ENCODE measurements at places on chromosomes 1 and 21.
A peak's percentile ranks its signal among the peaks of the same experiment; 100 is the strongest.

DNA sequence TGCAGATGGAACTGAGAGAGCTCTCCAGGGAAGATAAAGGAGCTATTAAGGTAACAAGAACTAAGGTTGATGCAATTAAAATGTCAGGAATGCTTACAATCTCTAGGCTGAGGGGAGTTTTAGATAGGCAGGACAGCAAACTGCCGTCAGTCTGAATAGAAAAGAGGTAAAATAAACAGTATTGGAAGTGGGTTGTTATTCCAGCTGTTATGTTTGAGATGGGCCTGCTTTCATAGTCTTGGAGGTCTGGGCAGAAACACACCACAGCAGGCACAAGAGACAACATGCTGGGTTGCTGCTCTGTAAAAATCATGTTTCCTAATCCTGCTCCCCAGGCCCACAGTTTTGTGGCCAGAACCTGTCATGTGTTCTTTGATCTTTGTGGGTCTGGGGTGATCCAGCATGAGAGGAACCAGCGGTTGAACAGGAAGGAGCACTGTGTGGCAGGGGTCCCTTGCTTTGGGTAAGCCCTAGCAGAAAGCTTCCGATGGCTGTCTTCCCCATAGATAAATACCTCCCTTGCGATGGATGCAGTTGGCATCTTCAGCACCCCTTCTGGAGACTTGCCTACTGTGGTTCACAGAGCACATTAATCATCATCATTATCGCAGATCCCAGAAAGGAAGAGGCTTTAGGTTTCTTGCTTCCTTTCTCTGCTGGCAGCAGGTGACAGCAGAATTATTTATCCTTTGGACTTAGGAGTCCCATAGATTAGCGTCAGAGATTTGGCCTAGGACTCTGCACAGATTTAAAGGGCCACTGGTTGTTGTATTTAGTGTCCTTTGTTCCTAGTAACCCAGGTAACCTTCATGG, 97.1 kb downstream of the AK5 start:
- DNase-seq = no peak

DNA sequence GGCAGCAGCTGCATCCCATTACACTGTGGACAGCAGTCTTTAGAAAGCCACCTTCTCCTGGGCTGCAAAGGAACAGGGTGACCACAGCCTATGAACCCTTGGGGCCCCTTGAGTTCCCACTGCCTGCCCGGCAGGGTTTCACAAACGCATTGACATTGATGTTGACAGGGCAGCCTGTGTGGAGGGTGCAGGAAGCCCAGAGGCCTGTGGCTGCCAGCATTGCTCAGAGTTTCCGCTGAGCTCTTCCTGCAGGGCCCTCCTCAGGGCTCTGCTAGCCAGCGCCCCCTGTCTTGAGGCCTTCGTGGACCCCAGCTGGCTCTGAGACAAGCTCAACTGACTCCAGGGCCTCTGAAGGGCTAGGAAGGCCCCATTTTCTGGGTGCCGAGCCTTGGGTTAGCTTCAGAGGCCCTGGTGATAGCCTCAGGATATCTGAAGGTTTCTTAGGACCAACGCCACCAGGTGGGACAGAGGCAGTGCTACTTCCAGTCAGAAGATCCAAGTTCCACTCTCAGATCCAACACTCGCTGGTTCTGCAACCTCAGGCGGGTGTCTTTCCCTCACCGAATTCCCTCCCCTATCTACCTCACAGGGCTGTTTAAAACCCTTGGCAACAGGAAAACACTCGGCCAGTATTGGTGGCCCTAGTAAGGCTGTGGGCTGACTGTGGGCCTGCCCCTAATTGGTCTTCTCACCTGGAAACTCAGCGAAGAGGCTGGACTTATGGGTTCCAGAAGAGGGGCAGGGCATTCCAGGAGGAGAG, 27.2 kb upstream of the EPS8L3 start:
- peak; percentile 82 for DNase-seq

DNA sequence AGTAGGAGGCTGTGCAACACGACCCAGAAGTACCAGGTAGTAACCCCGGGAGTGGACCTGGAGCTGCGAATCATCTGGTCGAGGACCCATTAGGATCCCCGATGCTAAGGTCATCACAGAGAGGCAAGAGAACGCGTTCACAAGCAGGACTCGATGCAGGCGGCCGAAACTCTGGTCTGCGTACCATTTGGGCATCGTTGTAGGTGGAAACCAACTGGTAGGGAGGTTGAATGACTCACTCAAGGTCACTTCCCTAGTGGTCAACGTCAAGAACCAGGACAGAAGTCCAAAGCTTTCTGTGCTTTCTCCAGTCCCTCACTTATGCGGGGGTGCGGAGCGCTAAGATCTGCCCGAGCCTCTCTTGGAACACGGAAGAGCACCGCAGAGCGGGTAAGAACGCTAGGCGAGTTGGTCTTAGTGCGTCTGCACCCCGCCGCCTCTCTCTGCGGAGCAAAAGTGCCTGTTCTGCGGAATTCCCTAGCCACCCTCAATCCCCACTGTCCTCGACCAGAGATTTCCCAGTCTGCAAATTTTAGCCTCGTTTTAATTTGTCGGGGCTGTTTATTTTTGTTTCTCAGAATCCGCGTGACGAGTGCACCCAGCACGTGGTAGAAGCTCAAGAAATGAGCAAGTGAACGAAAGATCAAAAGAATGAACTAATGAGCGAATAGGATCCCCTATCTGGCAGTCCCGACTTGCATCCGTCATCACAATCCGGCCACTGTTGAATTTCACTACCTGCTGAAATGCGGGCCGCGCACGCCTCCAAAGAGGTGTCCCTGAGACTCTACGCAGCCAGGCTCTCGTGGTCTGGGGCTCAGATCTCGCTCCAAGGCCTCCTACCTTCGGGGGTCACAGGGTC, 12.2 kb downstream of the HLX start:
- DNase-seq = no peak

DNA sequence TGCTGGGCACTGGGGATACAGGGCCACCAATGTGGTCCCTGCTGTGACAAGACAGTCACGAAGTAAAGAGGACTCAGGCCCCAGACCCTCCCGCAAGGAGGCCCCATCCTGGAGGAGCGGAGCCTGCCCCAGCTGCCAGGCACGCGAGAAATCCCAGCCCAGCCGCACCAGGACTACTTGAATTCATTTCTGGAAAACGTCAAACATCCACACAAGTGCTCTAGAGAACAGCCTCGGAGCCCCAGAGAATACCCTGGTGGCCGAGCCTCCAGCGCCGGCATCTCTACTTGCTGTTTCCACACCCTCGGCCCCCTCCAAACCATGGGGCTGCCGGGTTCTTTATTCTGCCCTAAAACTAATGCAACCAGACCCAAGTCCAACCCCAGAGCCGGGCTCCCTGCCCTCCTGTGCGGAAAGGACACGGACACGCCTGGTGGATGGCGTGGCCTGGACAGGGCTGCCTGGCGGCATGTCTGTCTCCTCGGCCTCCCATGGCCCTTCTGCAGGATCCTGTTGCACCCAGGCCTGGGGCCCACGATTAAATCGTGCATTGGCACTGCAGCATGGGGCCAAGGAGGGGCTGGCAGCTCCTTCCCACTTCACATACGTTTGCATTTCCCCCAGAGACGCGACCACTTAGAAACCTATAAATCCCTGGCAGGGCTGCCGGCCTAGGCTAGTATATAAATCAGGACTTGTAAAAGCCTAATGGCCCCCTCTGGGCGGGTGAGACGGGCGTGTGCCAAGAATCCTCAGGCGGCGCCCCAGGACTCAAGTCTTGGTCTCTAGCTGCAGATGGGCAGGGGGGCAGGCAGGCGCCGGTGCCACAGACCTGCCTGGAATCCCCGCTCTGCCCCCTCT, 41.2 kb downstream of the DMRTB1 start:
- DNase-seq = no peak

GRCh38 chr1:165284454-165284853, 72.1 kb downstream of the LMX1A start:
- no peak for DNase-seq

DNA sequence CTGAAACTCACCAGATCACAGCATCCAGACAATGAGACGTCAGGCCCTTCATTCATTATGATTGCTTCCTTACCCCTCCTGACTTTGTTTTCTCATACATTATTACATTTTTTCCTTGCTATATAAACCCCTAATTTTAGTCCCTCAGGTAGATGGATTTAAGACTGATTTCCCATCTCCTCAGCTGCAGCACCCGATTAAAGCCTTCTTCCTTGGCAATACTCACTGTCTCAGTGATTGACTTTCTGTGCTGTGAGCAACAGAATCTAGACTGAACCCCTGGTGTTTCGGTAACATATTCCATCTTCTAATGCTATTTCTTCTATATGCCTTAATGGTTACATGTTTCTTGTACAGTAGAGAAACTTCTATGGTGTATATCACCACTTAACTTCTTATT, 30.0 kb upstream of the RGL1 start:
- no peak for DNase-seq

- no peak for DNase-seq
These were observed 455.5 kb downstream of the MATN1 start for GRCh38 chr1:30267856-30268255.

- DNase-seq = no peak
These were observed 5.9 kb downstream of the SLAMF7 start for GRCh38 chr1:160744852-160745520.

DNA sequence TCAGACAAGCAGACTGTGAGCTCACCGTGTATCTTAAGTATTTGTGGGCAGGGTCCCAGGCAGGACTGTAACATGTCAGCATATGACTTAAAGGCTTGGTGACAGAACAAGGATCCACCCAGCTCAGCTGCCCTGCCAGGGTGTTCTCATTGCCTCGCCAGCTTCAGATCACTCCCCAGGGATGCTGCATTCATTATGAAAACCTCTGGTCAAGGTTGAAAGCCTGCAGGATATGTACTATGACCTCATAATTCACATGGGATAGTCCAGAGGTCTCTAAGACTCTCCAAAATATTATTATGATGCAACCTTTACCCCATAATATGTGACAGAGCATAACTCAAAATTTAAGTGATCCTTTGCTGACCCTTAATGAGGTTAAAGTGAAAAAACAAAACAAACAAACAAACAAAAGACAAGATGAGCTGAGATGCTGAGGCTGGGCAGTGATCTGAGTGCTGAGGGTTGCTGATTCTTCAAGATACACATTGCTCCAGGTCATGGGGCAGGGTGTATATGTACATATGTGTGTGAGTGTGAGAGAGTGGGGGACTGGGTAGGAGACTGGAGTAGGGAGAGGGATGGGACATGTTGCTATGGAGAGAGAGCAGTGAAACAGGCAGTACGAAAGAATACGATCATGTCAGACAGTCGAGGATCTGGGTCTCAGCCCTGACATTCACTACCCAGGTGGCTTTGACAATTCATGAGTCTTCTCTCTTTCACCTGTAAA, 98.8 kb upstream of the DUSP10 start:
- DNase-seq = no peak

DNA sequence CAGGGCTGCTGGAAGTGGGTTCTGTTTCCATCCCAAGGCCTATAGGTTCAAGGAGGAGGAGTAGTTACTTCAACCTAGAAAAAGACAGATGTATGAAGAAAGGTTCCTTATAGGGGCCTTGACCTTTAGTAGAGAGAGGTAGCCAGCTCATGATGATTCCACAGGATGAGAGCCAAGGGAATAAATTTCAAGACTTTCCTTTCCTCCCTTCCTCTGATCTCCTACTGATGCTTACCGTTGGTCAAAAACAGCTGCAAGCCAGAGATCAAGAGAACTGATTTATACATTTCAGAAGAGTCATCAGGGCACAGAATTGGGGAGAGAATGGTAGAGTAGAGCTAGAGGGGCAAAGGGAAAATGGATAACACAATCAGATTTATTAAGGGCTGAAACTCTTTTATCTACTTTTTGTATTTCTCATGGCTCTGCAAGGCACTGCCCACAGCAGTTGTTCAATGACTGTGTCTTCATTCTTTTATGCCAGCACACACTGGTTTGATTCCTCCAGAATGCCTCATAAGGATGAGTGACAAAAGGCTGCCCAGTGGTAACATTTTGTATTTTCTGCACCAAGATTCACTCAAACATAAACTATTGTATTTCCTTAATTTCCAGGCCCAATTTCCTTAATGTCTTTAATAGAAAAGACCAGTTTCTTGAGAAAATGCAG, 37.4 kb downstream of the AK5 start:
- DNase-seq = no peak
